ENCODE measurements at places on chromosomes 2 and 18.

DNA sequence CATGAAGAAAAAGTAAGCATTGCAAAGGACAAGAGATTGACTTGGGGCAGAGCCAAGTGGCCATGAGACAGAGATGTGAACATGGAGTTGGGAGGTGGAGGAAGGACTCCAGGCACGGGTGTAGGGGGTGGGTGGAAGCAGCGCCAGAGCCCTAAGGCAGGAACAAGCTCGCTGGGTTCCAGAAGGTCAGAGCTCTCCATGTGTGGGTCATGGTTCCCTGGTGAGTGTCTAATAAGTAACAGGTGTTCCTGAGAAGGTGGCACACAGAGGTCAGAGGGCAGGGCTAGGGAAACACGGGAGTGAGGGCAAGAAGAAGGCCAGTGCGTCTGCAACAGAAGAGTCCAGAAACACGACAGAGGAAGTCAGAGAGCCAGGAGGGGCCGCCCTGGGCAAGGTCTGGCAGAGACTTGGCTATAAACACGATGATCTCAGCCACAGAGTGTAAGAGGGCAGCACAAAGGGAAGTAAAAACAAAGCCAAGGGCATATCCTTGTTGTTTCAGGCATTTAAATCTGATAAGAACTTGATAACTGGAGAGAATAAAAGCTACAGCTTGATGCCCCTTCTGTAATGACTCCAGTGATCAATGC, 260.8 kb downstream of the TGIF1 start:
- no peak for DNase-seq

- no peak for DNase-seq
These were observed 93.2 kb upstream of the PKDCC start for GRCh38 chr2:41954304-41955291.

- no peak for DNase-seq
These were observed 359.6 kb upstream of the MC4R start for GRCh38 chr18:60732143-60732542.

DNA sequence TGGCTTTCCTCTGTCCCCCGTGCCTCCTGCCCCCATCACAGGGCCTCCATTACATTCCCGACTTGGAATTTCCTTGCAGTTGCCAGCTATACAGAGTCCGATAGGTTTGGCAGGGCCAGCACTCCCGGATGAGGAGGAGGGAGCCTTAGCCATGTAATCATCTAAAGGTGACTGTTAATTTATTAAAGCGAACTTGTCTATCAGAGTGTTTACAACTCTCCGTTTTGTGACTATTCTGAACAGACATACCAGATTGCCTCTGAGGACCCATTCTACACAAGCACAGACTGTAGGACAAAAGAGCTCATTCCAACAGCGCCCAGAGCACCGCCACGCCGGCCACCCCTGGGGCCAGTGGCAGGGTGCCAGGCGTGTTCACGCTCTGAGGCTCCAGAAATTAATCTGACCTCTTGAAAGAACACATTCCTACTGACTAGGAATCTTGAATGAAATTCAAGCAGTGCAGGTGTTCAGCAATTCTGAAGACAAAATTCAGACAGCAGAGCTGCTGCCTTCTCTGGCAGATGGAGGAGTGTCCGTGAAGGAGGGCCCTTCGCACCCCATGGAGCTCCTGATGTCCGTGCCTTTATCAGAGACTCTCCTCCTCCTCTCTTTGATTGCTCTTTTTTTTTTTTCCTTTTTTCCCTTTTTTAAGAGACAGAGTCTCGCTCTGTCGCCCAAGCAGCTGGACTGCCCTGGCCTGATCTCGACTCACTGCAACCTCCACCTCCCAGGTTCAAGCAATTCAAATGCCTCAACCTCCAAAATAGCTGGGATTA, 58.1 kb upstream of the RALBP1 start:
- no peak for DNase-seq

GRCh38 chr2:46018773-46019591, 278.2 kb upstream of the EPAS1 start:
- no peak for DNase-seq
